HL-60 (cell line): ENCODE measurements at places on chromosomes 11 and 22.

- peak; percentile 17 for DNase-seq
Observed at GRCh38 chr11:128733440-128734102, 39.7 kb downstream of the FLI1 start.

- no peak for DNase-seq
Observed at GRCh38 chr22:22691055-22691454, 46.6 kb downstream of the GGTLC2 start.

GRCh38 chr22:19629331-19629719 lies 85.0 kb upstream of the SEPTIN5 start:
- no peak for DNase-seq

DNA sequence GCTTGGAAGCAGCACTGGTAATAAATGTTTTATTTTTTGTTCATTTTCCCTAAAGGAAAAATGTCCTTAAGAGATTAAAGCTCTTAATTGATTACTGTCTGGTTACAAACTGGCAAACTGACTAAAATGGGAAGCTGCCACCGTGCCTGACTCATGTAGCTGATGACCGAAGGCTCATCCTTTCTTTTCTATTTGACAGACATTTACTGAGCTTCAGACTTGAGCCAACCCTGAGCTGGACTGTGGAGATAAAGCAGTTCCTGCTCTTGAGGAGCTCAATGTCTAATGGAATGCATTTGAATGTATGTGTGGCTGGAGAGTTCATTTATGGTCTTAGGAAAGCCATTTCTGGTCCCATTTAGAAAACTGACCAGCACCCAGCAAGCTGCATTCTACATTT lies 91.3 kb downstream of the RNF169 start:
- DNase-seq, result no peak

DNA sequence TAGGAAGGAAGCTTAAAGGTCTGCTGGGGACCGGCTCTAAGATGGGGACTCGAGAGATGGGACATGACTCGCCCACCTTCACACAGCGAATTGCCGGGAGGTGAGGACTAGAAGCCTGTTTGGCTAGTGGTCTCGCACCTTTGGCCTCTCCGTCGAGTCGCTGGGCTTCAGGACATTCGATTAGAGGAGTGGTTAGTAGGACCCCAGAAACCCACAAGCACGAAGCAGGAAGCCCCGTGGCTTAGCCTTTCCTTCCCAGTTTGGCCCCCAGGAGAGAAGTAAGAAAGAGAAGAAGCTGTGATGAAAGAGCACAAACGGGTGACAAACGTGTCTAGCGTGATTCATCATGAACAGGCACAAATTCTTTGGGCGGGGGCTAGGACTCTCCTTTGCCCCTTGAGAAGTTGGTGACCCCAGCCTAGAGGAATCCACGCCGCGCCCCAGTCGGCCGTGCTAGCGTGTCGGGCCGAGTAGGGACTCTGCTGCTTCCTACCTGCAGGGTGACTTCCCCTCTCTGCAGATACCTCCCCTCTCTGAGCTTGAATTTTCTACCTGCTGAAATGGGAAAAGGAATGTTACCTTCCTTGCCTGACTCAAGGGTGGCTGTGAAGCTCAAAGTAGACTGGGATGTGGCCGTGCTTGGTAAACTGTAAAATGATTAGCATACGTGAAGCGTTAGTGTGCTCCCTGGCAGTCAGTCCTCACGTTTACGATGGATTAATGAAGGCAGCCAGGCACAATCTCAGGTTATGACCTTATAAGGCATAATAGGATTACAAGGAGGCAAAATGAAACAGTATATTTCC lies 1.1 kb upstream of the ADM start:
- peak; percentile 63 for DNase-seq

DNA sequence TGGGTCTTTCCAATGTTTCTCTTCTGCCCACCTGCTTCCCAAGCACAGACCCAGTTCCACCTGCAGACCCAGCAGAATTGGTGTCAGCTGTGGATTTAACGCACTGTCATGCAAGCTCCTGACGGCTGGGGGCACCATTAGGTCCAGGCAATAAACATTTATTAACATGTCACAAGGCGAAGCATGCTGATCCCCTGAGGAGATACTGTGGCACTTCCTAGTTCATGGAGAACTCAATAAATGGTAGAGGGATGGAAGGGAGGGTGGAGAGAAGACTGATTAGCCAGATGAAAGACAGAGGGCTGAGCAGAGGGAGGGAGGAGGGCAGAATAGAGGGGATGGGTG lies 68.3 kb upstream of the TSPAN18 start:
- DNase-seq, result no peak

DNA sequence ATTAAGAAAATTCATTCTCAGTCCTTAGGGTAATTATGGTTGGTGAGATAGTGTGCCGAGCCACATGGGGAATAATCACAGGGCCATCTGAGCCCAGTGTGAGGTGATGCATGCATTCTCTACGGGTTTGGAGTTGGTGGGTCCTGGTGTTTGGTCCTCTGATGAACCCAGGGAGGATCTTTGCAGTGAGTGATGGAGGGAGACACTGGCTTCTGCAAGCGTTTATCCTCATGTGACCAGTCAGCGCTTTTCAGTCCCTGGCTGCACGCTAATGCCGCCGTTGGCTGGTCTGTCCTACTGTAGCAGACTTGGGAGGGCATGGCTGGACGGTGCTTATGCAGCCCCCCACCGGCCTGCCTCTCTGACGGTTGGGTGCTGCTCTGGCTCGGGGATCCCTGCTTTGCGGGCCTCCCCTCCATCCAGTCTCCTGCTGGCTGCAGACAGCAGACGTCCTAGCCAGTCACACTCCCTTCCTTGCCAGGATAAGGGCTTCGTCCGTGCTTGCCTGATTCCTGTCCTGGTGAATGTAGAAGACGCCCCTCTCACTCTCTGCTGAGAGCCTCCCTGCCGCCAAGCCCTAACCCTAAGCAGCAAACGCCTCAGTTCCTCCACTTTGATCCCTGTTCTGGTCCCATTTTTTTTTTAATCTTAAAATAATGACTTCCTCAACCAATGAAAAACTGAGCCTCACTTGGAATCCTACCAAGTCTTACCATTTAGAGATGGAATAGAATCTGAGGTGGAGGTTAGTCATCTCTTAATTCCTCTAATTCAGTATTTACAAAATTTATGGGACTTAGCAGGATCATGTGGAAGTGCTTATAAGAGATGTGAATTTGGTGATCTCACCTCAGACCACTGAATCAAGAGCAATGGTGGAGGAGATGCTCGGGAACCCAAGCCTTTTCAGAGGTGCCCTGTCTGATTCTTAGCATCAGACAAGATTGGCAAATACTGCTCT lies 143.7 kb upstream of the SORL1-AS1 start:
- DNase-seq, result no peak

DNA sequence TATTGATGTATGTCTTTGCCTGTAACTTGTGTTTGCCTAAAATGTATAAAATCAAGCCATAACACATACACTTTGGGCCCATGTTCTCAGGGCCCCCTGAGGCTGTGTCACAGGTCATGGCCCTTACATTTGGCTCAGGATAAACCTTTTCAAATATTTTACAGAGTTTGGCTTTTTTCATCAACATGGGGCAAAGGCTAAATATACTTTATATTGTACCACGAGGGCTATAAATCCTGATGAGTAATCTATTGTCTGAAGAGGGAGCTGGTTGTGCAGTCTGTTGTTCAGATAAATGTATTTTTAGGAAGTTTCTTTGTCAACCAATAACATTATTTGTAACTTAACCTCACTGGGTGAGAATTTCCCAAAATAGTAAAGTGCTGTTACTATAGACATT lies 404.6 kb upstream of the DDI1 start:
- no peak for DNase-seq

GRCh38 chr11:46913484-46913883 lies 4.9 kb downstream of the LRP4 start:
- no peak for DNase-seq

GRCh38 chr11:66183494-66184048 lies 84.9 kb upstream of the RAB1B start:
- no peak for DNase-seq

- no peak for DNase-seq
Observed at GRCh38 chr11:64933213-64933934, 2.3 kb downstream of the GPHA2 start.

DNA sequence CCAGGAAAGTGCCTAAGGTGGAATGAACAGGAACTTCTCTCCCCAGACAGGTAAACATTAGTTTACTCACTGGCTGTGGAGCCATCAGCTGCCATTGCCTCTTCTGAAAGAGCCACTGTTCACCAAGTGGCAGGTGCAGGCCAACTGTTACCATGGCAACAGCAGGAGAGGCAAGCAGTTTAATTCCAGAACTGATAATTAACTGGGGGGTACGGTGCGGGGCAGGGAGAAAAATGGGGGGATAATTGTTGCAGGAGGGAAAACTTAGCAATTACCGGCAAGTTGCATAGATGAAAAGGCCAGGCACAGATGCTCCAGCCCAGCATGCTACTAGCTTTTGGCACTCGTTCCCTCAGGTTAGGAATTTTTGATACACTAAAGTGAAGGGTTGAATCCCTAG lies 85.1 kb downstream of the TRIM44 start:
- DNase-seq, result no peak

DNA sequence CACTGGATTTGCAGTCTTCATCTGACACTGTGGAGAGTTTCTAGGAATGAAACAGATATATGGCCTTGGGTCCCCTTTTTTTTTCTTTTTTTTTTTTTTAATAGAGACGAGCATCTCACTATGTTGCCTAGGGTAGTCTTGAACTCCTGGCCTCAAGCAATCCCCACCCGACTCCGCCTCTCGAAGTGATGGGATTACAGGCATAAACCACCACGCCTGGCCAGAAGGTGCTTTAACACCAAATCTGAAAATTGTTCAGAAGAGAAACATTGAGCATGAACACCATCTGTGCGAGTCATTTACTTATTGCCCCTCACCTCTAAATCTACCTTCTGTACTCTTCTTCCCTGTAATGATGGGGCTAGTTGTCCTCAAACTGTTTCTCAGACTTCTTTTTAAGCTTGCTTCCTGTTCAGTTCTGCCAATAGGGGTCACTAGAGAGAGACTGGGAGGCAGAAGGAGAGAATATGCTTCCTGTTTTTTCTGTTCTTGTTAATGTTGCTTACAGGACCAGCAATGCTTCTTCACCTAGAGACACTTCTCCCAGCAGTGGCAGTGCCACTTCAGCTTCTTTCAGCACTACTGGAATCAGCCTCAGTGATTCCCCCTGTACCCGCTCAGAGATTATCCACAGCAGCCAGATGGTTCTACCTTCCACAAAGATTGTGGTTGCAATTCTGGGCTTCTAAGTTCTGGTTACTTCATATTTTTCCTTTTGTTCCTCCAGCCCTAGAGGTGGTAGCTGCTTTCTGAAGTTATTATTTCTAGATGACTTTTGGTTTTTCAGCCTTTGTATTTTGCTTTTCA lies 20.8 kb upstream of the ZBED5 start:
- peak; percentile 37 for DNase-seq

DNA sequence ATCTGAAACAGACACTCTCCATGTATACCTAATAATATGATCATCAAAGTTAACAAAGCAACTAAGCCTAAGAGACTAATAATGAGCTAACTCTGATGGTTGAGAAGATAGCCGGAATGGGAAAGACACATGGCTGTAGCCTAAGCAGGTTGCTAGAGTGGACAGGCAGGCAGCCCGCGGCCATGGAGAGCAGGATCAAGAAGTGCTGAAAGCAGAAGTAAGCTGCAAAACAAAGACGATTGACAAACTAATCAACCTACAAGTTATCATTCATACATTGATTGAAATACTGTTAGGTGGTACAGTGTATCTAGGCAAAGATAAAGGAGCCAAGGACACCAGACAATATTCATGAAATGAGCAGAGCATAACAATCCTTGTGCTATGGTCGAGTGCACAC lies 29.3 kb downstream of the SLN start:
- DNase-seq, result no peak

DNA sequence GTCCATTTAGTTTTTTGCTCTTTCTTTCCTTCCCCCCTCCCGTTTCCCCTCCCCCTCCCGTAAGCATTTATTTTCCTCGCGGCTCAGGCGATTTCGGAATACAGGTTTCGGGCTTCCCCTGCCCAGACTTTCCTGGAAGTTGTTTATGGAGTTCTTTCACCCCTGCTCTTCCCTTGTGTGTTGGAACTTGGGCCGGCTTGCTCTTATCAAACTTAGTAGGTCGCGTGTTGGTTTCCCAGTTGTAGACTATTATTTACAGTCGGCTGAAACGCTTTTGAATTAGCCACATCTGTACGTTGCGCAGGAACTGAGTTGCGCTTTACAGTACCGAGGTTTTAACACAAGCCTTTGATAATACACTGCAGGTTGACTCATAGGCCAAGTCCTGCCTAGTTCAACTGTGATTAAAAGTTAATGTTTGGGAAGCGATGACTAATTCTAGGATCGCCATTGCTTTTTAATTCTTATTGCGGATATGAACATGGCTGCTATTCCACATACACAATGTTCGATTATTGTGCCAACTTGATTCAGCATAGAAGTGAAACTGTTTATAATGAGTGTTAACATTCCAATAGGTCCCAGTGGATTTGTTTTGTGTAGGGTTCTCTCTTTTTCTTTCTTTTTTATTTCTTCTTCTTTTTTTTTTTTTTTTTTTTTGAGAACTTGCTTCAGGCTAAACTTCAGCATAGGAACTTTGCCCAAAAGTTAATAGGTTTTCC lies 1.7 kb downstream of the YAP1 start:
- DNase-seq, result no peak

DNA sequence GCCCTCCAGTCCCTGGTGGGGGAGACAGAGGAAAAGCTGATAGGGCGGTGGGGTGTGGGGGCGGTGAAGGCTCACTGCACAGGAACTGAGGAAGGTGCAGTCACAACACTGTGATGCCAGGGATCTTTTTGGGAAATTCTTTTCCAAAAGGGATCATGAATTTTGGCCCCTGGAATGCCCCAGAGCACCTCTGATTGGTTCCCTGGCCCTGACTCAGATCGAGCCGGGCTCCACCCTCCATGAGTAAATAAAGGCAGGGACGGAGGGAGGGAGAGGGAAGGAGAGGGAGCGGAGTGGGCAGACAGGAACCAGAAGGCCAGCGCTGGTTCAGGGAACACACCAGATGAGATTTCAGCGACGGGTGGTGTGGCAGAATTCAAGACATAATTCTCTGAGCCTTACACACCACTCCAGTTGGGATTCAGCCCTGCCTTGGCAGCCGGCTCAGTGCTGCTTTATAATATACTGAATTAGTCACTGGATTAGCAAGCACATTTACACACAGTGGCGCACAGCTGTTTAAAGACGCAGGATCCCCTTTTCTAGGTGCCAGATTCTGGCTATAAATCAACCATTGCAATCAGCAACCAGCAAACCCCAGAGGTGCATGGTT lies 80.3 kb downstream of the ETS1 start:
- DNase-seq, result no peak
